ENCODE measurements at places on chromosomes 2 and 18.

GRCh38 chr18:63320975-63321265 lies 1.4 kb upstream of the BCL2 start:
- no peak for DNase-seq

DNA sequence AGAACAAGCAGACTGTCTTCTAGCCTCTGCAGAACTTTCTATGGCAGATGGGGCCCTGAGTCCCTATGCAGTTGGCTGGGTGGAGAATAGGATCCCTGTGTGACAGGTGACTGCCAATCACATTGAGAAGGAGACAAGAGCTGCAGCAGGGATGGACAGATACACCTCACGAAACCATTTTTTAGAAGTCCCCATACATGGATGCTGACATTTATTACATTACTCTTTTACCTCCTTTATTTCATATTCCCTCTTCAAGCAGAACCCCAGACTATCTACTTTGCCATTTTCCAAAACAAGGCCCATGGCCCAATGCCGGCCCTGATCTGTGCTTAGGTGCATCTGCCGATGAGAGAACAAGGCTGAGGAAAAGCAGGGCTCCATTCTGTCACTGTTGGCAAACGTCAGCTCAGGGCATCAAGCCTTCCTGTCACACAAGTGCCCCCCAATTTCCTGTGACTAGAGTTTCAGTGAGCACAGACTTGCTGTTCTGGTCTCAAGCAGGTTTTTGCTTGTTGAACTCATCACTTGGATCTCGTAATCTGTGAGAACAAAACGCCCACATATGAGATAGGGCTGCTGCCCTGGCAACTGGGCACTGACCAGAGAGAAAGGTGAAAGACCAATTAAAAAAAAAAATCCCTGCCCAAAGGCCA lies 35.8 kb downstream of the LOXHD1 start:
- DNase-seq, result no peak

DNA sequence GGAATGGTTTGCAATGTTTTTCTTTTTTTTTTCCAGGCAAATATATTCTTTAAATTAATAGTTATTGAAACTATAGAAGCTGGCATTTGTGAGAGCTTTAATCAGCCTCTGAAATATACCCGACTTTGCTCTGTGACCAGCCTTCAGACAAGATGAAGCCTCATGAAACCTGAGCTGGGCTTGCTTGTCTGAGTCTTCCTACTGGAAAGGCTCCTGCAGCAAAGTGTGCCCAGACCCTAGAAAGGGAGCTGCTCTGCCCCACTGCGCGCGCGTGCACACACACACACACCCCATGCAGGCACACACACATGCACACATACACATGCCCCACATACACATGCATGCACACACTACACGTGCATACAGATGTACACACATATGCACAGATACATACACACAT lies 203.3 kb upstream of the NT5C1B start:
- DNase-seq, result no peak

- no peak for DNase-seq
These were observed 21.2 kb upstream of the ME2 start for GRCh38 chr18:50857694-50858093.

DNA sequence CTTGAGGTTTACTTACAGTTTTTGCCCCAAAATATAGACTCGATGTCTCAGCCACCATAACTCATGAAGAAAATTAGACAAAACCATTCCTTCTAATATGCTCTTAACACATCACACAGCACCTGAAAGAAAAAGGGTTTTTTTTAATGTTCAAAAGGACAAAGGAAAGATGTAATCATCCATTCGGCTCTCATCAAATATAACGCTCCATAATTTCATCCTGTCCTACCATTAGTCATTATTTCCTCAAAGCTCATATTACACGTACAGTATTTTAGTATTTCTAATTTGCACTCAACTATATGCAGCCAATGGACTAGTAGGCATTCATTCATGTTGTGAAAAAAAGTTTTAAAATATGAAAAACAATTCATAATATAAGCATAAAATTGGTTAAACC lies 24.8 kb downstream of the ESCO1 start:
- no peak for DNase-seq

DNA sequence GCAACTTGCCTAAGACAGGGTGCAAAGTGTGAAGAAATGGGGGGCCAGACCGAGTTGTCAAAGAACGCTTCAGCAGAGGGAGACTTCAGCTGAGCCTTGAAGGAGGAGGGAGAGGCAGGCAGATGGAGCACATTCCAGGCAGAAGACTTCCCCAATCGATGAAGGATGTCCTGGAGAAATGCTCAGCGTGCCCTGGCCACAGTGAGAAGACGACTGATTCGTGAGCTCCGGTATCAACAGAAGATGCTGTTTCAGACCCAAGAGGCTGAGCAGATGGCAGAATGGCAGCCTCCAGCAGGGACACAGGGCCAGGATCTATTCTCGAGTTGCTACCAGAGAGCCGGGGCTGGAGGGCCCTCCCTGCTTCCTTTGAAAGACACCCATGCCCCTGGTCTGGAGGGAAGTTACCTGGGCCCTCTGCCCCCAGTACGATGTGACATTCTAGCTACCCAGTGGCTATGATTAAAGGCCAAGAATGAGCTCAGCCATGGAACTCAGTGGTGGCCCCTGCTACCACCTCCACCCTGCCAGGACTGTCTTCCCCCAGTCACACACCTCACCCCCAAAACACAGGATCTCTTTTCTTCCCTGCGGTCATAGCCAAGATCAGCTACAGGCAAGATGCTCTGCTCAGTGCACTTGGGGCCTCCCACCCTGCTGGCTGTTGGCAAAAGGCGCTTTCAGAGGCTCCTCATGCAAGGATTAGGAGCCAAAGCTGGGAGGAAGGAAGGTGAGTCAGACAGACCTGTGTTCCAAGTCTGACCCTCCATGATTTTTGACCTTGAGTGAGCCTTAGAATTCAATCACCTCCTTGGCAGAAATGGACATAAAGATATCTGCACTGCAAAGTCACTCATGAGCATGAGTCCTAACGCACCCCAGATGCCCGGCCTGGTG lies 84.3 kb downstream of the TFCP2L1 start:
- DNase-seq, result no peak

- DNase-seq, result no peak
These were observed 55.7 kb upstream of the LYPD1 start for GRCh38 chr2:132725748-132726147.

DNA sequence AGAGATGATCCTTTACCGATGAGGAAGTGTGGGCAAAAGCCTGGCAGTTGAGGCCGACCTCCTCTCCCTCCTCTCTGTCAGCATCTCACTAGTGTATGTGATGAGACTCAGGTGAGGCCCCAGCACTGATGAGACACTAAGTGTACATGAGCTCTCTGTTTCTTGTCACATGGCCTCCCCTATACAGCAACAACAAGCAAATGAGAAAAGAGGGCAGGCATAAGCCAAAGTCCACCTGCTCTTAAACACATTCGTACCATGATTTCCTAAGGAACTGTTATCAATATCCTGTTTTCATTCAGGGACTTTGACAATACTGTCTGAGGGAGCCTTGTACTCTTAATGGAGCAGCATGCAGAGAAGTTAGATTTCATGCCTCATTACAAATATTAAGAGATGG lies 113.0 kb downstream of the CNTNAP5 start:
- DNase-seq, result no peak

GRCh38 chr2:132670496-132671150 lies 618 bp upstream of the LYPD1 start:
- no peak for DNase-seq

GRCh38 chr2:11433822-11434221 lies 32.1 kb downstream of the E2F6 start:
- DNase-seq, result no peak

DNA sequence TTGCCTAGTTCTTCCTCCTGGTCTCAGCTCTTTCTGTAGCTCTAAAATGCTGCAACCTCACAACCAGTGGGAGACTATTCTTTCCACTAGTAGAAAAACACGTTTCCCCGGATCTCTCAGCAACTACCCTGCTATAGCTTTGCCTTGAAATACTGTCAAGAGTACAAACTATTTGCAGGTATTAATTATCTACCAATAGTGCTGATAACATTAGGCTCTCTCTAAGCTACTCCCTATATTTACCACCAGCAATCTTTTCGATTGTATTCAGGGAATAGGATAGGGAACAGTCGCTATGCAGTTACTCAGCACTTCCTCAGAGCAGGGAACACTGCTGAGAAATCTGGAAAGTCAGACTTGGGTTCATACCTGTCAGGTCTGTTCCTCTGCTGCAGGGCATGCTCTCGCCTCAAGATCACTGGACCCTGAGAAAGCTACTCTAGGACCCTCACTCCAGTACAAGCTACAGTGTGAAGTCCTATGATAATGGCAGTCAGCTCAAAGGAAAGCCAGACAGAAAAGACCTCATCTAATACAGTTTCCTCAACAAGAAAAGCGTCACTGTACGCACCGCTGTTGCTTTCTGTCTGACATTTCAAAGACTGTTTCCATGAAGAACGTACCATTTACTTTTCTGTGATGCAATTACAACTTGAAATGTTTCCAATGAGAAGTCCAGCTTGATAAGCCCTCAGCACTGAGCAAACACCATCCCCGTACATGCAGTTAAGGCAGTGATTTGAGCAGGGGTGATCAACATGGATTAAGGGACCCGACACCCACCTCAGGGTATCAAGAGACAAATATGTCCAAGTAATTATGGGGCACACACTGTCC lies 22.7 kb downstream of the GDF7 start:
- no peak for DNase-seq

GRCh38 chr2:163182764-163183354 lies 344.3 kb upstream of the KCNH7 start:
- no peak for DNase-seq

DNA sequence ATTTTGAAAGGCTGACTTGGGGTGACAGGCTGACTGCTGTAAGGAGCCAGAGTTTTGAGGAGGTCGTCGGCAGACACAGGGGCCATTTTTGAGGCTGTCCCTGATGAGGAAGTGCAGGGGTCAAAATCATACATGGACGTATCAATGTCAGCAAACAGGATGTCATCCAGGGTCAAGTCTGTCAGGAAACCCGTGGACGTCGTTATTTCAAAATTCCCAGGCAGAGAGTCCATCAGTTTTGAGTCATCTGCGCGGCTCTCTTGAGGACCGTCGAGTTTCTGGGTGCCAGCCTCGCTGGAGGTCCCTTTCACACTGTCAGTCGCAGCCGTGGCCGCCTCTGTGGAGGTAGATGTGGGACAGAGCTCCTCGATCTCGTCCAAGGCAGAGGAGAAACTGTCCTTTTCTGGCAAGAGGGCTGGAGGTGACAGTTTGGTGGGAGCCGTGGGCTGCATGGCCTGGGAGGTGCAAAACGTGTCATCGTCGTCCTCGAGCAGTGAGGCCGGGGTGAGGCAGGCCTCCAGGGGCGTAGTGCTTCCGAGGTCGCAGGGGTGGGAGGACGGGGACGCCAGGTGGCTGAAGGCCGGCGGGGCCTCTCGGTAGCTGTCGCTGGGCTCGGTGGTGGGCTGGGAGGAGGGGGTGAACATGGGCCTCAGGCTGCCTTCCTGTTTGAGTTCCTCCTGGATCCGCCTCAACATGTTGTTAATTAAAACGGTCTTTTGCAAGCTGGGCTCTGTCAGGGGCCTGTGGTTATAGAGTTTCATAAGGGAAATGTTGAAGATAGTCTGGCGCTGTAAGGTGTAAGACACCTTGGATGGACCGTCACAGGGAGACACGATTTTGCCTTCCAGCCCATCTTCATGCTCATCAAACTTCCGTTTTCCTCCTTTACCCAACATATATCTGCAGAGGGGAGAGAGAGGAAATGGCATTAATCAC lies 17.5 kb downstream of the SERTAD2 start:
- DNase-seq, result no peak

- DNase-seq, result no peak
These were observed 101.5 kb downstream of the SGPP2 start for GRCh38 chr2:222525811-222526210.

GRCh38 chr2:78218066-78218465 lies 695.9 kb upstream of the LRRTM4 start:
- no peak for DNase-seq

DNA sequence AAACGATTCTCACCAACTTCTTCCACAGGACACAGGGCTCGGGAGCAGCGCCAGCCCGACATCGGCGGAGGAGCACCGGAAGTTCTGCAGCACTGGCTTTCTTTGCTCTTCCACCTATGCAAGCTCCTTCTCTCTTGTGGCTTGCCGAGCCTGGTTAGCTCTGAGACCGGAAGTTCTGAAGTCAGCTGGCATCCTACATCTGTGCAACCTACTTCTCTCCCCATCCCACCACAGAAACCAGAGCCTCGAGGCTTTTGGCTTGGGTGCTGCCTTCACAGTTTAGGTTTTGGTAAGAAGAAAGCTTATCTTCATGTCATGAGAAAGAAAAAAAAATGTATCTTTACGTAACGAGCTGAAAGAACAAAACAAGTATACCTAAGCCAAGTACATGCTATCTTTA lies 111.7 kb downstream of the ANKRD44 start:
- DNase-seq, result no peak

All from iPS DF 6.9 (cell line).